ENCODE measurements at places on chromosomes 16 and 17.

GRCh38 chr17:63998050-63998720, at the start of gene PRR29:
Gene PRR29, plus strand, starts transcription at chr17:63998351. Its CDS starts 14 bp downstream, at chr17:63998365.
- DNase-seq: peak; percentile 67

DNA sequence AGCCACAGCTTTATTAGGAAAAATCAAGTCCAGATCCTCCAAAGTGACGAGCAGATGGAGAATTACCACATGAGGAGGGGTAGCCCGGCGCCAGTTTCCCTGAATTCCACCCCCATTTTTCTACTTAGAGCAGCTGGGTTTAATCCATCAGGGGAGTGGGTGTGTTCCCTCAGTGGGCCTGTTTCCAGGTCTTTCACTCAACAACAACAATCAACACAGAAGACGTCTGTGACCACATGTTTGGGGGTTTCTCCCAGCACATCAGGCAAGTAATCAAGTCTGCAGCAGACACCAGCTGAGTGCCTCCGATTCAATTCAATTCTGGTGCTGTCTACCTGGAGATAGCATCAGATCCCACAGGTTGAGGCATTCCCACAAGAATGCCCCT, 6.8 kb downstream of the SLC6A2 start:
- DNase-seq: no peak

- no peak for DNase-seq
Measured at GRCh38 chr17:10612957-10613744, 44.0 kb downstream of the MYH3 start.

GRCh38 chr16:49993579-49993978, 31.4 kb upstream of the CNEP1R1 start:
- DNase-seq: no peak

DNA sequence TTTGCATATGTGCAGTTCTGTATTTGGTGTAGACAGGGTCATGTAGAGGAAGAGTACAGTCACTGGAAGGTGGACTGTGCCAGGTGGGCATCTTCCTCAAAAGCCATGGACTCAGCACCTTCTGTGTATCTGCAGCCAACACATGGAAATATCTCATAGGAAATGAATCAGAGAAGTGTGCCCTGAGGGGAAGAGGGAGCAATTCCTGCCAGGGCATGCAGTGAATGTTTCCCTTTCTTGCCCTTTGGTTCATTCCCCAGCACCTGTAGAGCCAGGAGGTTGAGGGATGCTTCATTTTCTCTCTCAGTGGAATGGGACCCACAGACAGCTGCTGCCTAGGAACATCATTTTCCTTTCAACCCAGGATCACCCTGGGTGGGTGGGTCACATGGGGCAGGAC, 146.1 kb upstream of the HSBP1 start:
- no peak for DNase-seq
